CD4-positive, alpha-beta T cell treated with Interleukin-4 for 1 hour (primary cell): ENCODE measurements at places on chromosomes 7 and 10.

GRCh38 chr7:151313857-151314256 is 27.8 kb upstream of the NUB1 start:
- DNase-seq, result no peak

GRCh38 chr10:11608159-11609013 is 3.1 kb downstream of the USP6NL start:
- DNase-seq, result no peak

DNA sequence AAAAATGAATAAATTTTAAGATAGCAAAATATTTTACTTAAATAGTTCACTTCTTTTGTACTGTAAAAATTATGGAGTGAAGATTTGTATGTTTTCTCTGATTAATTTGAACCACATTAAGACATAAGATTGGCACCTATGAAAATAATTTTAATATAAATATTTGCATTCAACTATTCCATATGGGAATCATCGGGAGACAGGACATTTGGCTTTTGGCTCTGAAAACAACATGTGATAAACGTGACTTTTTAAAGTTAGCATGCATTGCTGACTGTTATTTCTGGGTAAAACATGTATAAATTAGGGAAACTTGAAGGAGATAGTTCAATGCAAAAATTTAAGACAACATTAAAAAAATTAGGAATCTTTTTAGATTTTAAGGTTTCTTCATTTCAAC is 117.2 kb downstream of the SEMA3E start:
- no peak for DNase-seq

DNA sequence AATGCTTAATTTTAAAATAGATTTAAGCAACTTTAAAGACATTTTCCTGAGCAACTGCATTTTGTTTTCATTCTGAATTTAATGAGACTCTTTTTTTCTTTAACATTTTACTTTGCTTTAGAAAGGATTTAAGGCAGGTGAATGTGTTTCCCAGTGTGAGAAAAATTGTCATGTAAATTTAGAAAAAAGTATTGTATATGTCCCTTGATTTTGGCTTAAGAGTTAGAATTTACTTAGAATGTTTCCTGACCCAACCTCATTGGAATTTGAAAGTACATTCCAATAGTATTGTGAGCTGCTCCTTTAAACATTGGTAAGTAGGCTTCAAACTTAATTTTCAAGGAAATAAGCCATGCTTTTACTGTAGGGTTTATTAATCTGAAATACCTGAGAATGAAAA is 110.2 kb downstream of the PTEN start:
- DNase-seq, result no peak

- no peak for DNase-seq
Observed at GRCh38 chr7:135253851-135254771, 20.5 kb downstream of the STRA8 start.

DNA sequence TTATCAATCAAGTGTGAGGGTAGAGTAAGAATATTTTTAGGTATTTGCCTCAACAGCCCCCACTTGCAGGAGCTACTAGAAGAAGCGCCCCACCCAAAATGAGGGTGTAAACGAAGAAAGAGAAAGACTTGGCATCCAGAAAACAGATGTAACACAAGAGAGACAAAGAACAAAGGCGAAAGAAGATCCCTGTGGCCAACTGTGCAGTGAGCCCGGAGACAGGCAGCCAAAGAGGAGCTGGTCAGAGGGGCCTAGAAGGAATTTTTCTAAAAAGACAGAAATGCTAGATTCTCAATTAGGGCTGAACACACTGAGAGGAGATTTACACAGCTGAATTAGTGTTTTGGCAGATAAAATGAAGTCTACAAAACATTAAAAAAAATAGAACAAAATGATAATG is 29.6 kb upstream of the EIF5AL1 start:
- DNase-seq, result no peak

GRCh38 chr10:93080350-93081046 is 6.8 kb downstream of the CYP26A1 start:
- DNase-seq, result peak; percentile 47

- DNase-seq, result no peak
Observed at GRCh38 chr7:155518633-155519032, 27.7 kb downstream of the CNPY1 start.

- DNase-seq, result no peak
Observed at GRCh38 chr7:2321020-2321419, 6.8 kb upstream of the SNX8 start.

DNA sequence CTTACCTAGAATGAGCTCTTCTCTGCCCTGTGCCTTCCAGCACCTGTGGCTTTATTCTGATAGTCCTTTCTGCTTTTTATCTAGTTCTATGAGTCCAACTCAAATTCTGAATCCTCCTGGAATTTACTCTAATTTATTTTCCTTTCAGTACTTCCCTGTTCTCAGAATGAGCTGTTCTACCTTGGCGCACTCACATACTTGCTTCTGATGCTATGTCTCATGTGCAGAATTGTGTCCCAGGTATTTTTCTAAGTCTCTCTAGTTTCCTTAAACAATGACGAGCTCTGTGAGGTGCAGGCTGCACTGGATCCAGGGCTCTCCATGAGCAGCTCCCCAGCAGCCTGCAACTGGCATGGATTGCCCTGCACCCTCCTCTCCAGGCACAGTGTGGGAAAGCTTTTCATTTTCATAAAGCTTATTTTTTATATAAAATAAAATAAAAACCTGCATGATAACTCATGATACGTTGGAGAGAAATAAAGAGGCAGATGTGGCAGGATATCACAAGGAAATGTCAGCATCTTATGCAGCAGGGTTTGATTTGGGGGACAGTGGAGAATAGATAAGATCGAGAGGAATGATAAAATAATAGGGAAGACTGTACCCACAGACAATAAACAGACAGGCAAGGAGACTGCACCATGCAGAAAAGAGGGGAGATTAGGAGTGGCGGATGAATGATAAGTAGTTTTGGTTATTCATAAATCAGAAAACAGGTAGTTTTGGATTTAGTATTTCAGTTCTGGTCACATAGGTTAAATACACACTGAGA is 258.2 kb upstream of the POM121L12 start:
- no peak for DNase-seq

DNA sequence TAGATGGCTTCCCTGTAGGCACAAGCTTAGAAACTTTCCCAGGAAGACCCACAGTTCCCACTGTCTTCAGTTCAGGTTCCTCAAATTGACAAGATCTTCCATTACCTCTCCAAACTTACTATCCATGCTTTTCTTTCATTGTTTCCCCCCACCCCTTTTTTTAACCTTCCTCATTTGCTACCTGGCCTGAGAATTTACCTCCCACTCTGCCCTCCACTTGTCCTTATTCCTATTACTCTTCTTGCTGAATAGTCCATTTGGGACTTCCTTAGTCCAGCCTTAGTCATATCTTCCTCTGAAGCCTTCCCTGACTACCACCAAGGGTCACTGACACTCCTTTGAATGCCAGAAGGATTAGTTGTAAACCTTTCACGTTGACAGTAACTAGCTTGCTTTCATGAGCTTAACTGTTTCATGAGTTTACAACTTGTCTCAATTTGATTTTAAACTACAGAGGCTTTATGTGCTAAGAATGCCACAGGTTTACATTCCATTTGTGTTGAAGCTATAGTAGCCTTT is 1.2 kb upstream of the CALU start:
- DNase-seq, result no peak

DNA sequence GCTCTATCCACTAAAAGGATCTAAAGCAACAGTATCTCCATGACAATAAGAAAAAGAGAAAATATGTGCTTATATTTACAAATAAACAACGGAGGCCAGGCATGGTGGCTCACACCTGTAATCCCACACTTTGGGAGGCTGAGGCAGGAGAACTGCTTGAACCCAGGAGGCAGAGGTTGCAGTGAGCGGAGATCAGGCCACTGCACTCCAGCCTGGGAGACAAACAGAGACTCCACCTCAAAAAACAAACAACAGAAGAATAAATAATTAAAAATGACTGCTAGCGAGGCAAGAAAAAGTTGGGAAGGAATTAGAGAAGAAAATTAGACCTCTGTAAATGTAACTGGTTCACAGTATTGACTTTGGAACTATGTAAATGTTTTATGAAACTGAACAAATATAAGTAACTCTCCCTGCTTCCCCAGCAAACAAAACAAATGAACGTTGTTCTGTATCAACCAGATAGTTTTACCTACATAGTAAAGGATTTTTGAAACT is 17.1 kb downstream of the TRIM24 start:
- no peak for DNase-seq

DNA sequence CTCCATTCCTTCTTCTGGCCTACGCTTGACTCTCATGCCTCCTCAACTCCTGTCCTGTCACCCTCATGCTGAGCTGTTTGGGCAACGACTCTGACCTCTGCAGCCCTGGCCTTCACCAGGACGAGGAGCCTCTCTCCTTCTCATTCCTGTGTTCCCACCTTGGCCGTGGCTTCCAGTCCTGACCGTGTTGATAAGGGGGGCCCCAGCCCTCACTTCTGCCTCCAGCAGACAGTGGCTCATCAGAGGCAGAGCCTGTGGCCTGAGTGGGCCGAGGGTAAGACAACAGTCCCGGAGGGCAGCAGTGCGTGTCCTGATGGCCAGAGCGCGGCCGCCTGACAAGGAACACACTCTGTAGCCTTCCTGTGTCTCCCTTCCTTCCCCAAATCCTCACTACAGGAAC is 61.7 kb upstream of the UBE3C start:
- DNase-seq, result no peak

- no peak for DNase-seq
Observed at GRCh38 chr7:122199171-122199570, 55.1 kb upstream of the AASS start.

DNA sequence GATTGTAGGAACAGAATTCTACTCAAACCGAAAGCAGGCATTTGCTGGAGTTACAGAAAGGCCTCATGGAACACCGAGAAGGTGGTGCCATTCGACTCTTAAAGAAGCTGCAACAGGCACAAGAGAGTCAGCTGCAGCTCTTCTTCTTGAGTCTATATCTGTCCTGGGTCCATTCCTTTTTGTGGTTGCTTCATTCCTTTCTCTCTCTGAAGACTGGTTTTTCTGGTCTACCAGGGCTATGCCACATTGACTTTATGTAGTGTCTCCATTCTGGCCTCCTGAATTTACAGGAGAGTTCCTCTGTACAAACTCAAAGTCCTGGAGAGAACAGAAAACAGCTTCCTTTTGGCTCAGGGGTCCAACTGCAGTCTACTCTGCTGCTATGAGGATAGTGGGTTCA is 132.8 kb downstream of the CFTR start:
- no peak for DNase-seq

GRCh38 chr10:84477398-84478128 is 149.2 kb downstream of the CCSER2 start:
- DNase-seq, result no peak

DNA sequence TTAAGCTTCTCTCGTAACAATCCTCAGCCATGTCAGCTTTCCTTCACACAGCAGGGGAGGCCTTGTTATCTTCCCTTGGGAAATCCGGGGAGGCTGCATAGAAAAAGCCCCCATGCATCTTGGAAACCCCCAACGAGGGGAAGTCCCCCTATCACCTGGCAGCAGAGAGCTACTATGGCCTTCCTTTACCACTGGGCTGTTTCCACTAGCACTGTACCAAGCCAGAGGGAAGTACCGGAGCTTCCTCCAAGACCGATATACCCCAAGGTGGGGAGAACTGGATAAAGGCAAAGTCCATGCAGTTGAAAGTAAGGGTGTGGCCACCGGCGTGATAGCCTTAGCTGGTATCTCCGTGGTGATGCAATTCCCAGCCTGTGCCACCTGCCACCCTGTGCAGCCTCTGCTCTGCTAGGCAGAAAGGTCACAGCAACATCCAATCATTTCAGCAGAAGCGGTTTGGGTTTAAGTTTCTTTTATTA is 4.4 kb upstream of the CLIP2 start:
- peak; percentile 29 for DNase-seq

DNA sequence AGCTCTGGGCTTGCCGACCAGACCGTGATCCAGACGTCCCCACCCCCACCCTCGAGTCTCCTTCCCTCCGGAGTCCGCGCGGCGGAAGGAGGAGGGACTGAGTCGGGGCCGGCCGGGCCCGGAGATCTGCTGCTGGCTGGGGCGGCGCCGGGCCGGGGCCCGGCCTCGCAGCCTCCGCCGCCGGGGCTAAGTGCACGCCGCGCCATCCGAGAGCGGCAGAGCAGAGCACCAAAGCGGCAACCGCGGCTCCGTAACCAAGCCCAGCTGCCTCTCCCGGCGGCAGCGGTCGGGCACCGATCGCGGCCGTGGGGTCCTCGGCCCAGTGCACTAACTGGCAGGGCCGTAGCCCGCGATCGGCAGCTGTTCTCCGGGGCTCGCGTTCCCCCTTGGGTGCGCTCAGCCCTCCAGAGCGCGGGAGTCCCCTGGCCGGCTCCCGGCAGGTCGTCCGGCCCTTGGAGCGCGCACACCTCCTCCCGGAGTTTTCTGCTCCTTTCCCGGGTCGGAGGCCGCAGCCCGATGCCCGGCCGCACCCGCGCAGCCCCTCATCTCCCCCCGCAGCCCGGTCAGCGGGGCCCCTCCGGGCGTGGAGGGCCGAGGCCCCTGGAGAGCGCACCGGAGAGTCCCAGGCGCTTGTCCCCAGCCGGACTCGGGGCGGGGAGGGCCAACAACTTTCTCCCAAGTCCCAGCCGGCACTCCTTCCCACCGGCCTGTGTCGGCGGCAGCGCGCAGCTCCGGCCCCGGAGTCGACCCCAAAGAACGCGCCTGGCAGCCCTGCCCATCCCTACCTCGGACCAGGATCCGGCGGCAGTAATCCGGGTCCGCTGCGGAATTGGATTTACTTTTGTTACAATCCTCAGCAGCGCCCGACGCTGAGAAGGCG is 799 bp downstream of the VAX1 start:
- DNase-seq, result no peak

DNA sequence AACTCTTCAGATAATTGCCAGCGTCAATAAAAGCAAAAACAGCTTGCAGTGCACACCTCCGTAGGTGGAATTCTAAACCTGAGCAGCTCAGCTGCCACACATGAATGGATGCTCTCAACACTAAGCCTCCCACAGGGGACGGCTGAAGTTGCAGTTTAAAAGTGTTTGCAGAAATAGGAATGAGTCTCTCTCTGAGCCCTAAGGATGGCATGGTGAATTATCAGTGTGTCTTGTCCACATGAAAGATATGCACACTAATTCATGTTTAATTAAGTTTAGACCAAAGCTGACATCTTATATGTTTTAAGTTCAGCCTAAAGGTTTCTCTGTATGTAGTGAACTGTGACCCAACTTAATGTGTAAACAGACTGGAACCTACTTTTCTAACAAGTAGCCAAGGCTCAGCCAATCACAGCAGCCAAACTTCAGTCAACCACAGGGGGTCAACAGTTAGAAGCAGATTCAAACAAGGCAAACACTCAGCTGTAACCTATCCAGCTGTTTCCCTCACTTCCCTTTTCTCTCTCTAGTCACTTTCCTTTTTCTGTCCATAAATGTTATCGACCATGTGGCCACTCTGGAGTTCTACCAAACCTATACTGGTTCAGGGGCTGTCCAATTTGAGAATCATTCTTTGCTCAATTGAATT is 38.1 kb downstream of the CTTNBP2 start:
- no peak for DNase-seq
